ENCODE measurements at places on chromosomes 1 and 21.
A peak's percentile ranks its signal among the peaks of the same experiment; 100 is the strongest.

- DNase-seq = no peak
Observed at GRCh38 chr1:36093226-36093625, 4.5 kb downstream of the ADPRS start.

GRCh38 chr1:191490303-191490702 is 668.0 kb upstream of the RGS18 start:
- DNase-seq = no peak

GRCh38 chr1:228737601-228738041 is 2.3 kb downstream of the RHOU start:
- DNase-seq = no peak

- no peak for DNase-seq
Observed at GRCh38 chr1:112866151-112866550, 89.8 kb downstream of the SLC16A1 start.

GRCh38 chr1:169527451-169528214 is 41.9 kb upstream of the SLC19A2 start:
- no peak for DNase-seq

DNA sequence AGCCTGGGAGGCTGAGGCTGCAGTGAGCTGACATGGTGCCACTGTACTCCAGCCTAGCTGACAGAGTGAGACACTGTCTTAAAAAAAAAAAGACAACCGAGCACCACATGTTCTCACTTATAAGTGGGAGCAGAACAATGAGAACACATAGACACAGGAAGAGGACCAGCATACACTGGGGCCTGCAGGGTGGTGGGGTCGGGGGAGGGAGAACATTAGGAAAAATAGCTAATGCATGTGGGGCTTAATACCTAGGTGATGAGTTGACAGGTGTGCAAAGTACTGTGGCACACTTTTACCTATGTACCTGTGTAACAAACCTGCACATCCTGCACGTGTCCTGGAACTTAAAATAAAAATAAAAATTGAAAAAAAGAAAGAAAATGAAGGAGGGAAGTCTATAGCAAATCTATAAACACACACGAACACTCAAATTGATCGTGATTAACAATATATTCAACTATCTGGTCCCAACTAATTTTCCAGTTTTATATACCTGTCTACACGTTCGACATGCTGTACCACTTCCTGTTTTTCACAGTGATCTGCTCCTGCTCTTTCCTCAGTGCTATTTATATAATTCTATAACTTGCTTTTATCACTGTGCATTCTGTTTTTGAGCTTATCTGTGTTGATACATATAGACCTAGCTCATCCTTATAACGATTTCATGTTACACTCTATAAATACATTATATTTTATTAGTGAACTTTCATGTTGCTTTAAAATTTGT is 27.2 kb downstream of the AK5 start:
- no peak for DNase-seq

GRCh38 chr1:169483500-169483966 is 2.2 kb downstream of the SLC19A2 start:
- DNase-seq = no peak

DNA sequence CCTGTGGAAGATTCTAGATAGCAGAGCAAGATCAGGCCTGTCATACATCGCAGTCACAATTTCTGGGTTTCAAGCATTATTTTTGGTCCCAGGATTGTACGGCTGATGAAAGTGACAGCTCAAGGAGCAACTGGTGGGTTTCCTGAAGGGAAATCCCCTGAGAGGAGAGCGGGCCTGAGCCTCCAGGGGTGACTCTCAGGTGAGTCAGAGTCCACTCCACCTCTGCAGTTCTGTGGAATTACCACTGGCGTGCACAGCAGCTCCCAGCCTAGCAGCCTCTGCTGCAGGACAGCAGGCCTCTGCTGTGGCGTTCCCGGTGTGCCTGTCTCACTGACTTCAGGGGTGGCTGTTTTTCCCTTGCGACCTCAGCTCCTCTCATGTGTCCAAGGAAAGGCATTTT is 24.4 kb downstream of the SLC66A1 start:
- DNase-seq = no peak

GRCh38 chr1:166166698-166167571 is at the start of gene FAM78B:
Gene FAM78B, minus strand, starts transcription at chr1:166167001. Its CDS starts 753 bp downstream, at chr1:166166248.
- peak; percentile 89 for DNase-seq

GRCh38 chr1:159798893-159799292 is 3.3 kb upstream of the FCRL6 start:
- DNase-seq = peak; percentile 81

DNA sequence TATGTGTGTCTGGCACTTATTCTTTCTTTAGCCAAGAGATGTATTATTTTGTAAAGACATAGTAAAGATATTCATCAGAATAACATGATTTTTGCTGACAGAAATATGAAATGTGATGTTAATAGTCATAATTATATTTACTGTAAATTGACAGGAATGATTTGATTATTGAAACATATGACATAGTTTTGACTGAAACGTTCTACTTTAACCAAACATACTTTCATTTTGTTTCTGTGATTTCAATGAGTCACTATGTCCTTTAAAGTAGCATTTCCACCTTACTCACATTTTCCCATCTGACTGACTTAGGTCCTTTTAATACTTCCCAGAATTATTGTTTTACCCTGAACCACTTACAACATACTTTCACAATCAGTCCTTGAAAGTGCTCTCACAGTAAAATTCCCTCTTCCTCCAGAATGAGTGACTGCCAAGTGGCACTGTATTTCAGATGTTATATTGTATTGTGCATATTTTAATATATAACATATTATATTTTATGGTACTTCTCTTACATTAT is 437.9 kb downstream of the NCAM2 start:
- DNase-seq = no peak
